Activated T-helper 17 cell treated with anti-CD3 and anti-CD28 coated beads, Interleukin-2, amount 50 U/mL, for 72 hours (primary cell): ENCODE measurements at places on chromosomes 6 and 20. TPM values are rescaled to one million over a fixed set of nuclear protein-coding genes. Genes with fewer than 3 reads are reported as not detected.

DNA sequence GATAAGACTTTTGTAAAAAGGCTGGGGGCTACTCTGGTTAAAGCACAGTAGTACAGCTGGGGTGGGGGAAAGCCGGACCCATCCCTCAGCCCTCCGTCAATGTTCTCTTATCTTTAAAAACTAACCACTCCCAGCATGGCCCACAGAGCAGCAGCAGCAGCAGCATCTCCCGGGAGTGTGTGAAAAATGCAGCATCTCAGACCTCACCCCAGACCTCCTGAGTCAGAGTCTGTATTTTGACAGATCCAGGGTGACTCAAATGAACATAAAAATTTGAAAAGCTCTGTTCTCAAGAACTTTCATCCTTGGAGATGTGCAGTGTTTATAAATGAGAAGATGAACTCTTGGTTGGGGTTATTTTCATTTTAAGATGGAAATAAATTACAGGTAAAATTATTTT, 277.7 kb upstream of the ECI2 start:
- no peak for ATAC-seq

GRCh38 chr20:13331536-13331935, 110.5 kb downstream of the ISM1 start:
- no peak for ATAC-seq

Gene APOBEC2
- not detected for total RNA-seq

Gene RIPOR3
- total RNA-seq = not detected

Gene FOXQ1
- total RNA-seq = not detected

DNA sequence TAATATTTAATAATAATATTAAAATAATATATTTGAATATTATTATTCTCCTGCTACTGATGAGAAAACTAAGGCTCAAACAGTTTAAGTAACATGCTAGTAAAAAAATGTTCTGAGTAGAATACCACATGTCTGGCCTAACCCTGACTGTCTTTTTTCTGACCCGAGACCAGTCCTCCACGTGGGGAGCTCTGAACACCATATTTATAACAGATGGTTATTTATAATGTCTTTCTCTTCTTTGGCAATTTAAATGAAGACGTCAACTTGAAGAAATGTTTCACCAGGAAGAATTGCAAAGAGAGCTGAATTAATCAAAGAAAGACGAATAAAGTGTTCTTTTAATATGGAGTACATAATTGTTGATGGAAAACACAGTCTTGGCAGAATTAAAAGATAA, 82.0 kb downstream of the SLC22A3 start:
- no peak for ATAC-seq

Gene BEND6
- total RNA-seq = 0.15 TPM

- peak; percentile 34 for ATAC-seq
These were observed 121.4 kb downstream of the ATXN1 start for GRCh38 chr6:16639684-16640480.

Gene ENPP3
- 0.45 TPM for total RNA-seq

Gene COL11A2
- total RNA-seq = 3.3 TPM

DNA sequence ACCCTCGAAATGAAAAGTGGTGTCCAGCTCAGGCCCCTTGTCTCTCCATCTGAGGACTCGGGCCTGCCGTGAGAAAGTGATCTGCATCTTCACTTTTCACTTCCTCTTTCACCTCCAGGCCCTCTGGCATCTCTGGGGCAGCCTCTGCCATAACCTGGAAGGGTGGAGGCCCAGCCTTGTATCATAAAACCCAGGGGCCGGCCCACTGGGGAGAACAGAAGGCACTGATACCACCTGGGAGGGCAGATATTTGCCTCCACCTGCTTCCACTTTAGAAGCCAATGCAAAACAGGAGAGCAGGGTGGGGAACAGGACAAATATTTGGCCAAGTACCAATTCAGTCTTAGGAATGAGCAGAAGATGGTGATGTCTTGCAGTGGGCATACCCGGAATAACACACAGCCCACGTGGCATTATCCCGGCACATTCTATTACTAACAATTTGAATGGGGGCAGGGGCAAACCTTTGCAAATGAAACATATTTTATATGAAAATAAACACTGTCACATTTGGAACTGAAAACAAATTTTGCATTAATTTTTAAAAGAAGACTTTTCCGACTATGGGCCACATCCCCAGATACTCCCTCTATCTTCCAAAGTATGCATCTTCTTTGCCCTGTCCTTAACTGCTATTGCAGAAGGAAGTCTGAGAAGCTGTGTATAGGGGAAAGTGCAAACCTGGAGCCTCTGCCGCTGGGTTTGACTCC, 69.2 kb upstream of the TBC1D7 start:
- no peak for ATAC-seq

DNA sequence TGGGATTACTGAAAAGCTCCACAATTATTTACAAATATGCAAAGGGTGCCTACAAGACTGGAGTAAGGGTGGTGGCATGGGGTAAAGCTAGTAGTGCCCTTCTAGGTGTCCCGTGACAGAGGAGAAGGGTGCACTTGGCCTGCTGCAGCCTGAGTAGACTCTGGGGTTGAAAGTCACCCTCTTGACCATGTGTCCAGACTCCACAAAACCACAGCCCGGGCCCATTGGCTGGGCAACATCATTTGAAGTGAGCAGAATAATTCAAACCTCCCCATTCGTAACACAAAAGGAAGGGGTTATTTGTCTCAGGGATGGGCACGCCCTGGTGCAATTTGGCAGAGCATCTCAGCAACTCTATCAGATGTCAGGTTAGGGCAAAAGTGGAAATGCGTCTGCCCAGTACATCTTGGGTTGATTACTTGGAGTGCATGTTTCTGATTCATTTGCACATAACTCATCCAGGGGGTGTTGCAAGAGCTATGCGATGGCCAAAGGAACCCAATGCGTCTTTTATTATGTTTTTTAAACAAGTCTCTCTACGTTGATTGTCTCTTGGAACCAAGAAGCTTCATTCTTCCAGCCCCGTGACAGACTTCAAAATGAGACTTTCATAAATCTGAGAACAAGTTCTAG, 56.7 kb downstream of the ISM1 start:
- no peak for ATAC-seq

DNA sequence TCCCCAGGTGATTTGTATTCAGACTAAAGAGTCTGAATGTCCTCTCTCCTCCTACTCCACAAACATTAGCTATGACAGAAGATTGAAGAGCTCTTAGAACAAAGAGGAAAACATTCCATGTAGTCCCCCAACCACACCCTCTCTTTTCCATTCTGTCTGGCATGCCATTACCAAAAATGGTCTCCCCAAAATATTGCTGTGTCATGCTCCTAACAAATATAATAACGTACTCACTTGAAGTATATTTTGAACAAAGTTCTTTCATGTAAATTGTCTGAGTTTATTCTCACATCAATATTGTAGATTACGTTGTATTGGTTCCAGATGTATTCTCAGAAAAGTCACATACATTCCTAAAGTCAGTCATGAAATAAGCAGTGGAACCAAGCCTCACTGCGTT, 467.3 kb upstream of the IRAK1BP1 start:
- no peak for ATAC-seq

Gene NFATC2
- total RNA-seq = 29.4 TPM

- no peak for ATAC-seq
These were observed 435.4 kb upstream of the SOX4 start for GRCh38 chr6:21158149-21158548.

DNA sequence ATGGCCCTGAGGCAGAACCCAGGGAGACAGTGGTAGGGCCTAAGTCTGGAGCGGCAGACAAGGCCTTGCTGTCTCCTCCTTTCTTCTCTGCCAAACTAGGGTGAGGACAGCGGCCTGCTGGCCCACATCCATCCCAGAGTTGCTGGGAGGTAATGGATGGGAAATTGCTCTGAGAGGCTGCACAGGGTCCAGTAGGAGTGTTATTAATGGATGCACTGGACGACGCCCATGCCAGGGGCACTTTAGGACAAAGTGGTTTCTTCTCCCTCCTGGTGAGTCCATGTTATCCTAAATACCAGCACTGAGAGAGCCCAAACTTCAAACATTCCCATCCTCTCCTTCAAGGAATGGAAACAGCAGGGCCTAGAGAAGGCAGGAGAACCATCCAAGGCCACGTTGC, 28.3 kb upstream of the PREX1 start:
- ATAC-seq = no peak

DNA sequence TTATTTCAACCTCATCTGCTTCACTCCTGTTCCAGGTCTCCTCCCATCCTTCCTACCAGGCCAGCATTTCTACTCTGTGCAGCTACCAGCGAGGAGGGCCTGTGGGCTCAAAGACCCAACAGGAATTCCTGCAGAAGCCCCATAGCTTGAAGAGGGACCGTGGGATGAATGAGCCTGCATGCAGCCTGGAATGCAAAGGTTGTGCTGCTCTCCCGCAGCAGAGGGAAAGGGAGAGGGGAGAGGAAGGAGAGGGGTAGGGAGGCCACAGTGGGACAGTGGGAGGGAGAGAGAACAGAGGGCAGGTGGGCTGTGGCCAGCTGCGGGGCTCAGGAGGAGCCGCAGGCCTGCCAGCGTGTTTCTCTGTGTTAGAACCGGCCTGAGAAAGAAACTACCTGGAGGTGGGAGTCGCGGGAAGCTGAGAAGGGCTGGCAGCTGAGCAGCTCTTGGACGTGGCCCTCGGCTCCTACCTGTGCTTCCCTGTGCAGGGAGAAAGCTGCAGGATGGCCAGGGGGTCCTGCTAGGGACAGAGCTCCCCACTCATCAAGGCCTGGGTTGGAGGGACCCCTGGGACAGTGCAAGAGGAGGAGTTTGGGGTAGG, 66.1 kb upstream of the MLN start:
- ATAC-seq = no peak

Gene EYA4
- not detected for total RNA-seq

DNA sequence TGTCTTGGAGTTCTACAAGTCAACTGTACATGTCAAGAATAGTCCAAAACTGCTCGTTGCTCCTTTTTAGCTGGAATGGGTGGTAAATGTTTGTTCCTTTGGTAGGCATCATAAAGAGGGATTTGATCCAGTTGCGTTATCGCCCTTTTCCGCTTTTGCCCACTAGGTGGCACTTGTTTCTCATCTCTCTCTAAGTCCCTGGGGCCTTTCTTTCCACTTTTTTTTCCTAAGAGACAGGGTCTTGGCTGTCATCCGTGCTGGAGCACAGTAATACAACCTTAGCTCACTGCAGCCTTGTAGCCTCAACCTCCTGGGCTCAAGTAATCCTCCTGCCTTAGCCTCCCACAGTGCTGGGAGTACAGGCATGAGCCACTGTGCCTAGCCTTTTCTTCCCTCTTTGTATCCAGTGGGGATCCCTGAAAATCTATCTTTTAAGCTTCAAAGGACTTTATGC, 20.7 kb downstream of the GTPBP2 start:
- peak; percentile 38 for ATAC-seq

DNA sequence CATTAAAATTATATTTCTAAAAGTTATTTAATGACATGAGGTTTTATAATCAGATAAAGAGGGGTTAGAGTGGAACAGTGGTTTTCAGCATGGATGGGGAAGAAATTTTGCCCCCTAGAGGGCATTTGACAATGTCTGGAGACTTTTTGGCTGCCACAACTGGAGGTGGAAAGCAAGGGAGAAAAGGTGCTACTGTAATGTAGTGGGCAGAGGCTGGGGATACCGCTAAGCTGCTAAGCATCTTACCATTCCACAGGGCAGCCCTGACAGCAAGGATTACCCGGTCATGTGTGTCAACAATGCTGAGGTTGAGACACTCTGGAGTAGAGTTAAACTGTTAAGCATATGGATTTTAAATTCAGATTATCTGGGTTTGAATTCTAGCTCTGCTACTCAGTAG, 52.9 kb upstream of the FABP7 start:
- ATAC-seq = no peak

DNA sequence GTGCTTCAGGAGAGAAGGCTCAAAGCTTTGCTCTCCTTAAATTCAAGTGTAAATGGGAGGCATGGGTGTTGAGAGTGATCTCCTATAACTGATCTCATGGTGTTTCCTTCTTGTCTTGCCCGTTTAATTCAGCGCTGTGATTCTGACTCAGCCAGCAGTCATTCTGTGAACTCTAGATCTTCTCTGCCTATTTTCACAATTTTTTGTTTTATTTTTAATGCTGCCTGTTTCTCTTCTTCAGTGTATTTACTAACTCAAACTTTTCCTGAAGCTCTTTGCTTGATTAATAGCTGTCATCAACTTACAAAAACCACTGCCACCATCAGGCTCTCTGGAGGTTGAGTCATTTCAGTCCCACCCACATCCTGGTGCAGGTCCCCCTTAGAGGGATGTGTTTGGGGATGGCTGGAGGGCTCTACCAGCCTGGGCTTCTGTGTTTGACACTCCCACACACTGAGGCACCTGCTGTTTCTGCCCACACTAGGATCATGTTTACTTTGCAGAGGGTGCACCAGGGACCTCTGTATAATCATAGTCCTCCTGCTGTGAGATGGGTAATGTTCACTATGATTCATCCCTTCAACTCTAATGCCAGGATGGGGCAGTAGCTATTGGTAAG, 94.0 kb downstream of the SHLD1 start:
- ATAC-seq = peak; percentile 89

GRCh38 chr6:106163966-106164877, 78.1 kb downstream of the PRDM1 start:
- peak; percentile 88 for ATAC-seq

Gene SOBP
- total RNA-seq = 0.06 TPM

Gene TNNC2
- total RNA-seq = not detected

GRCh38 chr6:13831615-13832014, 17.3 kb upstream of the MCUR1 start:
- no peak for ATAC-seq

- no peak for ATAC-seq
These were observed 175.7 kb downstream of the ALDH8A1 start for GRCh38 chr6:134774201-134774638.

- ATAC-seq = no peak
These were observed 15.4 kb downstream of the SPINT3 start for GRCh38 chr20:45500022-45500421.

GRCh38 chr6:11168091-11168635, 56.6 kb upstream of the ERVFRD-1 start:
- no peak for ATAC-seq

DNA sequence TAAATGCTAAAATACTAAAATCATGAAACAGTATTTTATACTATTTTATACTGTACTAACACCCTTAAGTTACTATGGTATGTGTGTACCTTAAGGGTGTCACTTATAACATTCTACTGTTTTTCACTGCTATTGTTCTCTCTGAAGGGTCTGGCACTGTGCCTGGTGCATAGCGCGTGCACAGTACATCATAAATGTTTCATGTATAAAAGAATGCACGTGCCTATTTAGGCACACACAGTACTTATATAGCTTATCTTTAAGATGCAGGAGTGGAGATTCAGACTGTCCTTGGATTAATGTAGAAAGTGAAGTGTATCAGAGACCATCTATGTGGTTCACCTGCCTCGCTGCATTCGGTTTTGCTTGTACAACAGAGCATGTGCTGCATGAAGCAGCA, 64.0 kb upstream of the SGK1 start:
- ATAC-seq = no peak

DNA sequence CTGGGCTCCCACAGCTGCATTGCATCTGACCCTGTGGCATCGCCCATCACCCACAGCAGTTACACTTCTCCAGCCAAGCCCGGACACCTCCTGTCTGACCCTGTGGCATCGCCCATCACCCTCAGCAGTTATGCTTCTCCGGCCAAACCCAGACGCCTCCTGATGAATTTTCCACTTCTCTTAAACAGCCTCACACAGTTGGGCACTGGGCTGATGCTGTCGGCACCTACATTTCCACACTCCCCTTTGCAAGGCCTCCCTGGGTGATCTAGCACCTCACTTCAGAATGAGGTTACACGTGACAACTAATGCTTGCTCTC, 175.2 kb upstream of the ARID1B start:
- no peak for ATAC-seq
